ENCODE measurements at places on chromosomes 3 and 15.

GRCh38 chr3:173221010-173221409 lies 80.0 kb upstream of the SPATA16 start:
- no peak for DNase-seq

DNA sequence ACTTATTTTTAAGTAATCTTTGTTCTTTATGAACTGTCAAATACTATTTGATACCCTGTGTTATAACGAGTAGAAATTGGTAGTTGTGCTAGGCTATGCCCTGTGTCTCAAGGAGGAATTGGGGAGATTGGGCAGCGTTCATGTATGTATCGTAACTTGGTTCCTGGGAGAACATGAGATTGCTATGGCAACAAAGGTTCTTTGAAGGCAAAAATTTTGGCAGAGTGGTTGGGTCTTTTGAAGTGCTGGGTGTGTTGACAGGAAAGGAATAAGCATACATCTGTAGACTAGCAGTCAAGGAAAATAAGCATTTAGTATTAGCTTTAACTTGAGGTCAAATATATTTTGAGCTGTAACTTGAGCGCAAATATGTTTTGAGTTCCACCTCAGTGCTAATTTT lies 45.3 kb downstream of the TCF12 start:
- DNase-seq = peak; percentile 26

DNA sequence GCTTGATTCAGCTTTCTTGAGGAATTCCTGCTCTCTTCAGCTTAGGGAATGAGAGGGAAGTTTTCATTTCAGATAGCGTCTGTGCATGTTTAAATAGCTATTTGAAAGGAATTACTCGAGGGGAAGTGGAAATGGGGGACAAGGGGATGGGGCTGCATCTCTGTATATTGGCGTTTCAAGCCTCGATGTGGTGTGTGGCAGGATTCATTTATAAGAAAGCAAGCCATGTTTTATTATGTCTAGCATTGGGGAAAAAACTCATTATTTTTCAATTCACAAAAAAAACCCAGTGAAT lies 1.0 kb downstream of the ATP2C1 start:
- DNase-seq = no peak

DNA sequence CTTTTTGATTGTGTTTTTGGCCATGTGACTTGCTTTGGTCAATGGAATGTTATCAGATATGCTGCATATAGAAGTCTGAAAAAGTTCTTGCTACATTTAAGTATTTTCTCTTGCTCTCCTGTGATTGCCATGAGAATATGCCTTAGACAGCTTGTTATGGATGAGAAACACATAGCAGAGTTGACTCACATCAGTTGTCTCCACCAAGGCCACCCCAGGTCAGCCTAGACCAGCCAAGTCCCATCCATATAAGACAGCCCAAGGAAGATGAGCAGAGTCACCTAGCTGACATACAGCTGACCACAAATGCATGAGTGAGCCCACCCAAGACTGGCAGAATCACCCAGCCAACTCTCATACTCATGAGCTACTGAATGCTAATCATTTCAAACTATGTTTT lies 153.0 kb downstream of the THRB start:
- DNase-seq = no peak

DNA sequence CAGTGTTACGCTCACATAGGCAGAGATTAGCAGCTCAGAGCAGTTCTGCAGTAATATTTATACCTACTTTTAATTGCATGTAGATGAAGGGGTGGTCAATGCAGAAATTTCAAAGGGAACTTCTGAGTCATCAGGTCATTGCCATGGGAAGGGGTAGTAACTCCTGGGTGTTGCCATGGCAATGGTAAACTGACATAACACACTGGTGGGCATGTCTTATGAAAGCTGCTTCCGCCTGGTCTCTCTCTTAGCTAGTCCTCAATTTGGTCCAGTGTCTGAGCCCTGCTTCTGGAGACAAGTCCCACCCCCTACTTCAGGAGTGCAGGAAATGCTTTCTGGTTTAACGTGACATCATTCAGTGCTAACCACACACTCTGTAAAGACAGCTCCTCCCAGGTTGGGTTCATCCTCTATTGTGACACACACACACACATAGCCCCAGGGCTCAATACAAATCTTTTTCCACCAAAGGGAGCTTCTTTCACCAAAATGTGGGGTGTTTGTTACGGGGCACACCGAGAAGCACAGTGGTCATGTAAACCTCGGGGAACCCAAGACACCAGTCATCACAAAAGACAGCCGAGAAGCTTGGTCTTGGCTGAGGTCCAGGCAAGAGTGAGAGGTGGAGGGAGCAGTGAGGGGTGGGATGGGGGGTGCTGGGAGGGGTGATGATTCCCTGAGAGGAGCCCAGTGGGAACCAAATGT lies 74.5 kb downstream of the TLE3 start:
- DNase-seq = peak; percentile 74

All from CD4-positive, alpha-beta T cell treated with Interleukin-6 at 100 ng/mL for 8 hours (primary cell).